ENCODE measurements at places on chromosomes 12 and 14. TPM values are rescaled to one million over a fixed set of nuclear protein-coding genes. Genes with fewer than 3 reads are reported as not detected.

Gene SERPINA1
- polyA plus RNA-seq, result 43.8 TPM

Gene ITGB7
- 62.5 TPM for polyA plus RNA-seq

Gene BATF
- 49.2 TPM for polyA plus RNA-seq

Gene C12orf50
- not detected for polyA plus RNA-seq

Gene SLC5A8
- not detected for polyA plus RNA-seq

DNA sequence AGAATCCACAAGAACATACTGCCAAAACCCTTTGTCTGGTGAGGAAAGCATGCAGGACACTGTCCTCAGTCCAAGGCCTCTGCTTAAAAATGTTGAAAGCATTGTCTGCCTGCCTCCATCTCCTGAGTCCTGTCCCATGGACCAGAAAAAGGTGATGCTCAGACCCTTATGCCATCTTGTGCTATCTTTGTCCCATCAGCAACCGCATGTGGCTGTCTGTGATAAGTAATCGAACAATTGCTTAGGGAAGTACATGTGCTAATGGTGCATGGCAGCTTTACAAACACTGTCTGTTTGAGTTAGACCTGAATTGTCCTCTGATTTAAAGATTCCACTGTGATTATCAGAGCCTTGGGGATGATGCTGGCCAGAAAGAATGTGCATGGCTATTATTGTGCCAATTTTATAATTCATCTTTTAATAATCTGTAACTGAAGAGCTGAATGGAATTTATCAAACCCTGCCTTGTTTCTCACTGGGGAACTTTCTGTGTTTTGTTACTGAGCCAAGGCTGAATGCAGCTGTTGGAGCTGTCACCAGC, 177.5 kb downstream of the DACT1 start:
- DNase-seq, result no peak

DNA sequence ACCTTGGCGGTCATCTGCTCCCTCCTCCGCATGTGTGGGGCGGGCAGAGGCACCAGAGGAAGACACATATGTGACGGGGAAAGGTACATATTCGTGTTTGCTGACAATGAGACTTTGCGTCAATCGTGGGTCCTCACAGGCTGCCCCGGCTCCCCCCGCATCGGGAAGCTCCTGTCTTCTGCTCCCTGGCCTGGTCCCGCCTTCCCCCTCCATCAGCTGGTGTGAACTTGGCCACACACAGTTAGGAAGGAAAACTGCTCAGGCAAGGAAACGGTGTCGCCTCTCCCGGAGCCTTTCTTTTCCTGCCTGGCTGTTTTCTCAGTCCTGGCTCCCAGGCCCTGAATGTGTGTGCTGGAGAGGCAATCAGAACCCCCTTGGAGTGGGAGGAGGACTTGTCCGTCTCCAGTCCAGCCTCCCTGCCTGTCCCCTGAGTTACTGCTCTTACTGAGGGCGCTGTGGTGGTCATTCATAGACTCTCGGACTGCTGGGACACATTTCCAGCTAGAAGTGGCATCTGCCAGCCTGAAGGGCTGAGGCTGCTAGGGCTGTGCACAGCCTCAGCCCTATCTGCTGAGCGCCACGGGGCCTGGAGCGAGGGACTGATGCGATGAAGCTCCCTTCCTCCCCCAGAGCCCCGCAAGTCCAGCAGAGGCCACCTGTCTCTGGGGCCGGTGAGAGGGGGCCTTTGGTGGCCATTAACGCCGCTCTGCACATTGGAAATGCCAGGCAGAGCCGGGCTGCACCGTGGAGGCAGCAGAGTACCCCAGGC, 44.2 kb upstream of the TSPAN9 start:
- DNase-seq, result no peak

DNA sequence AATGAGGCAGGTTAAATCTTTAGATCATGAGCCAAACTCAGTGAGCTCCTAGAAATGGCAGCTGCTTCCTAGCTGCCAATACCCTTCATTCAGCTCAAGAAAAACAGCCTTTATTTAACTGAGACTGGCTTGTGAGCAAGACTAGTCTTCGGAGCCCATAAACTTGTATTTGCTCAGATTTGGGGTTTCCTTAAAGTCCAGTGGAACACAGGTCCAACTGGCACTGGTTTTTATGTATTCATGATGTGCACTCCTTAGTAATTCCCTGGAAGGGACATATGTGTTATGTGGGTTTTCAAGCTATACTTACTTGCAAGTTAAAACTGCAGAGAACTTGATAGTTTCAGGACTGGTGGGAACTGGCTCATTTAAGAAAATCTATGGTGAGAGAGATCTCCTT, 380.1 kb upstream of the TMEM132C start:
- DNase-seq, result no peak

GRCh38 chr12:121085069-121085468, 46.0 kb upstream of the OASL start:
- no peak for DNase-seq

GRCh38 chr12:53200458-53201176, 6.4 kb downstream of the ITGB7 start:
- no peak for DNase-seq

DNA sequence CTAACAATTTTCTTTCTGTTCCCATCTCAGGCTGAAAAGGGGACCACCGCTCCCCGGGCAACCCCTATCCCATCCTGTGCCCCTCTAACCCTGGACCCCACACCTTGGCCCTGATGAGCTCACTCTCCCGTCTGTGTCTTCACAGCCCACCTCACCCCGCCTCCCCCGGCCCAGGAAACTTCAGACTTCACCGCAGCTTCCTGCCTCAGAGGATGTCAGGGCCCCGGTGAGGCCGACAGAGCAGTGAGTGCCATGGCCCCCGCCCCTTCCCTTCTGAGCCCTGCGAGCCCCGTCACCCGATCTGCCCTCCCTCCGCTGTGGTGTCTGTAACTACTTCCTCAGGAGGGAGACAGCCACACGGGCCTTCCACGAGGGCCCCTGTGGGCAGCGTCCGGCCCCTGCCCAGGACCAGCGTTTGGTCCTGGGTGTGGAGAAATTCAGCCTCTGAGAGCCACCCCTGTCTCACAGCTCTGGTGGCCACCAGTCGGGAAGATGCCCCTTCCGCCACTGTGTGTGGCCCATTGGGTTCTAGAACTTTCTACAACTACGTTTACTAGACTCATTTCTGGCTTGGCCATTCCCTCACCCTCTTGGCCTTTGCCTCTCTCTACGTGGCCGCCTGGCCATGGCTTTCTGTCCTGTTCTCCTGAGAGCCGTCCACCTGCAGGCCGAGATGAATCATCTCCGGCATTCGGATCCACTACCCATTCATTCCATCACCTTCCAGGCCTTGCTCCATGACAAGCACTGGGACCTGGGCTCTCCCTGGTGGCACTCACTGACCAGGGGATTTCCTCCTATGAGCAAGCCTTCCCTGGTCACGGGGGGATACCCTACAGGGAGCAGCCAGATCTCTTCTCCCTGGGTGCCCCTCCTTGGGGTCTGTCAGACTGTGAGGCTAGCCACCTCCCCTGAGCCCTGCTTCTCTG, 3.4 kb downstream of the RHOF start:
- DNase-seq, result peak; percentile 99

DNA sequence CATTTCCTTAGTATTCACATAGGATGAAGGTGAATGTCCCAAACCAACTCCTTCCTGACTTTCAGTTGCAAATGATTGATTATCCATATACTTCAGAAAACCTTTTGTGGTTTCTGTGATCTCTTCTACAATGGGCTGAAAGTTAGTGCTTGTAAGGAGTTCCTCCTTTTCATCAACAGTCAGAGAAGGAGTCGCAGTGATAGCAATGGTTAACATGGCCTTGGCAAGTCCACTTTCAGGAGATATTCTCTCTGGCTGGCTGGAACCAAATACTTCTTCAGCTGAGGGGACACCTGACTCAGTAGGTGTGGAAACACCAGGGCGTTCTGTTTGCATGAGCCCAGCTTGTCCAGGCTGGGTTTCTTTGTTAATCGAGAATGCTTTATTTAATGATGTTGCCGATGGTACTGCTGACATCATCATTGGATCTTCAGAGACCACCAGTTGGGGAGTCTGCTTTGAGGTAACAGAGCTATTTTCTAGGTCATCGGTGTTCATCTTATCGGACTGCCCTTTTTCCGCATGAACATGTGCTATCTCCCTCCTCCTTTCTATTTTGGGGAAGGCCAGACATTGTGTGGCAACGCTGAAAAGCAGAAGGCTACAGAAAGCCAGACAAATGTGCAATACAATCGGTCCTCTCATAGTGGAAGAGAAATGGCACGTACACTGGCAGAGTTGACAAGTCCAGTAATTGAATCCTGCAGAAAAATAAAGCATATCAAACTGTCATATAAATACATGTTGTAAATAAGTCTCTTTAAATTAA, 13.1 kb downstream of the ARMH4 start:
- no peak for DNase-seq

GRCh38 chr14:106837870-106838269, 1311.5 kb downstream of the TMEM121 start:
- no peak for DNase-seq

DNA sequence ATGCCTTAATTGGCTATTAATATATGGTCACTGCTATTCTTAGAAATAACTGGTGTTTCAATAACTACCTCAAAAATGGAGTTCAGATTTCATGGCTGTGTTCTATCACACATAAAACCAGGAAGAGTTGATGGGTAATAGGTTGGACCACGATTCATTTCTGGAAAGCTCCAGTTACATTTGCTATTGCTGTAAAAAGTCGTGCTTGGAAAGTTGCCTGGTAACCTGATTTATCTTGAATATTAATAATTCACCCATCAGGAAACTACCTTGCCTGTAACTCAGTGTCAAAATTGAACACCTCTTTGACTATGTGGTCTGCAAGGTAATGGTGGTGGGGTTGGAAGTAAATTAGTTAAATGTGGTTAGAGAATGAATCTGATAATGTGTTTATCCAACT, 104.7 kb upstream of the IFNG-AS1 start:
- no peak for DNase-seq

- peak; percentile 89 for DNase-seq
Measured at GRCh38 chr14:21070610-21071224, 613 bp downstream of the ARHGEF40 start.

- DNase-seq, result no peak
Measured at GRCh38 chr12:80157645-80158044, 58.3 kb downstream of the OTOGL start.
